Astrocyte (in vitro differentiated cells and primary cell): ENCODE measurements at places on chromosomes 1 and 21. TPM values are rescaled to one million over a fixed set of nuclear protein-coding genes. Genes with fewer than 3 reads are reported as not detected.

- no peak overlapping the region for H3K4me3 ChIP-seq
- H3K27me3 ChIP-seq, result no peaks in the 10 kb centered on the region
- H3K4me1 ChIP-seq, result peaks cover 6% of the 10 kb centered on the region
- H3K27ac ChIP-seq, result no peak overlapping the region
Observed at GRCh38 chr1:157279138-157279801, 141.1 kb upstream of the ETV3 start.

GRCh38 chr1:228446852-228447251 is 30.2 kb upstream of the TRIM17 start:
- H3K27ac ChIP-seq, result no peak overlapping the region
- no peak for DNase-seq
- H3K4me3 ChIP-seq, result no peak overlapping the region
- no peaks in the 10 kb centered on the region for H3K36me3 ChIP-seq

DNA sequence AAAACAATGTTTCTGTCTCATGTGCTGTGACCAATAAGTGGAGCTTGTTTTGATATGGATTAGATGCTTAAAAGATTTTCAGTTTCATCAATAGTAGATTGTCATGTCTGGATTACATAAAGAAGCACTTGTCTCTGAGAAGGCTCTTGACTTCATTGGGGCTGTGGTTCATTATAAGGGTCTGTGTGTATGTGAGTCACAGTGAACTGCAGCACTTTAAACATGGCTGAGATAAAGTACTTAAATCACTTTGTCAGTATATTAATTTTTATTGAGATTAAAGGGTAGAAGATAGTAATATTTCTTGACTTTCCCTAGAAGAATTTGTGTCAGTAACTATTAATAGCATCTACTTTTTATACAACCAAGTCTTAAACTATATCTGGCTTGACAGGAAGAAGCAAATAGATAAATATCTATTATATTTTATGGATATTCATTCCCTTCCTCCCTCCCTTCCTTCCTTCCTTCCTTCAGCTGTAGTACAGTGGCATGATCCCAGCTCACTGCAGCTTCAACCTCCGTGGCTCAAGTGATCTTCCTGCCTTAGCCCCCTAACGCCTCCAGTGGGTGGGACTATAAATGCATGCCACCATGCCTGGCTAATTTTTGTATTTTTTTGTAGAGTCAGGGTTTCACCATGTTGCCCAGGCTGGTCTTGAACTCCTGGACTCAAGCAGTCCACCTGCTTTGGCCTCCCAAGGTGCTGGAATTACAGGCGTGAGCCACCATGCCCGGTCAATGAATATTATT is 48.8 kb downstream of the ZFYVE9 start:
- H3K4me3 ChIP-seq, result no peak overlapping the region
- no peaks in the 10 kb centered on the region for H3K36me3 ChIP-seq
- peak; percentile 16 for DNase-seq
- no peaks in the 10 kb centered on the region for H3K27me3 ChIP-seq
- H3K27ac ChIP-seq, result no peak overlapping the region

- no peak overlapping the region for H3K27ac ChIP-seq
- H3K36me3 ChIP-seq, result no peaks in the 10 kb centered on the region
- H3K4me1 ChIP-seq, result no peaks in the 10 kb centered on the region
- no peak overlapping the region for H3K4me3 ChIP-seq
- DNase-seq, result no peak
Observed at GRCh38 chr1:91190996-91191395, 169.2 kb upstream of the ZNF644 start.

DNA sequence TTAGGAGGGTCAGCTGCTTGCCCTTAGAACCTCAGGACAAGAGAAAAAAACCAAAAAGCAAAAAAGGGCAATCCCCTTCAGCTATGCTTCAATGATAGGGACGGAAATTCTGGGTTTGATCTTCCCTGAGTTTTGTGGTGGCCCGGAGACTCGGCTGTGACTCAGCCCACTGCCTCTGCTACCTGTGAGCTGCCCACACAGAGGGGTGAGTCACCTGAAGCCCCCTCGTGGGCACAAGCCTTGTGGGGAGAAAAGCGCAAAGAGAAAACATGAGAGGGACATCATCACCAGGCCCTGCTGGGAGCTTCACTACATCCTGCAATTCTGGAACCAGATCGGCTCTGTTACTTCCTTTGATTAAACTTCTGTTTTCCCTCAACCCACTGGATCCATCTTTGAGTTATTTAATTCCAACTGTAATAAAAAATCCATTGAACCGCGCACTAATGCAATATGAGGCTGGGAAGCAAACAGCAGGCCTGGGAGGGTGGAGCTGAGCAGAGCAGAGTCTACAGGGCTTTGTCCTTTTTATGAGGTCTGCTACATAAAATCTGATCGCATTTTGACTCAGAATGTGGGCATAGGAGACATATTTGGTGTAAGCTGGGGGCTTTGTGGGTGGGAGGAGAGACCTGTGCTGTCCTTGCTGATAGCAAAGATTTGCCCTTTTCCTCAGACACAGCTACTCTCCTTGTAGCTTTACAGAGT is 58.7 kb upstream of the STUM start:
- no peak overlapping the region for H3K4me3 ChIP-seq
- H3K36me3 ChIP-seq, result no peaks in the 10 kb centered on the region
- H3K27ac ChIP-seq, result no peak overlapping the region
- H3K27me3 ChIP-seq, result peaks cover 11% of the 10 kb centered on the region
- H3K4me1 ChIP-seq, result no peaks in the 10 kb centered on the region

DNA sequence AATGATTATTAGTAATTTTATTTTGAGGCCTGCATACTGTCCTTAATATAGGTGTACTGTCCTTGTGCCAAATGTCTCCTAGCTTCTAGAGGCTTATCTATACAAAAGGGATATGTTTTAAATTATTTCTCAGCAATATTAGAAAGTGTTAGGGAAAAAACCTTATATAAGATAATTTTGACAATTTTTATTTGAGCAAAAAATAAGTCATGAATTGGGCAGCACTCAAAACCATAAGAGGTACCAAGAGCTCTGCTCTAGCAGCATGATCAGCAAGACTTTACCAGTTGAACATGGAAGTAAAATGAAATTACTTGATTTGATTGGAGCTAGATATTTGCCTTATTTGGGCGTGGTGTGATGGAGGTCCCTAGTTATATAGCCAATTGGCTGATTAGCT is 157.1 kb downstream of the PTBP2 start:
- H3K27ac ChIP-seq, result no peak overlapping the region
- H3K27me3 ChIP-seq, result no peaks in the 10 kb centered on the region
- DNase-seq, result no peak
- no peaks in the 10 kb centered on the region for H3K36me3 ChIP-seq
- no peak overlapping the region for H3K4me3 ChIP-seq
- H3K4me1 ChIP-seq, result no peaks in the 10 kb centered on the region

- no peak overlapping the region for H3K4me3 ChIP-seq
- H3K4me1 ChIP-seq, result no peaks in the 10 kb centered on the region
- H3K36me3 ChIP-seq, result no peaks in the 10 kb centered on the region
- DNase-seq, result peak; percentile 18
Observed at GRCh38 chr1:206952171-206952570, 5.9 kb upstream of the PIGR start.

GRCh38 chr1:157168015-157168414 is 29.8 kb upstream of the ETV3 start:
- H3K36me3 ChIP-seq, result no peaks in the 10 kb centered on the region
- no peak for DNase-seq
- no peak overlapping the region for H3K27ac ChIP-seq
- H3K4me3 ChIP-seq, result no peak overlapping the region
- no peaks in the 10 kb centered on the region for H3K4me1 ChIP-seq
- H3K27me3 ChIP-seq, result peaks cover 20% of the 10 kb centered on the region

DNA sequence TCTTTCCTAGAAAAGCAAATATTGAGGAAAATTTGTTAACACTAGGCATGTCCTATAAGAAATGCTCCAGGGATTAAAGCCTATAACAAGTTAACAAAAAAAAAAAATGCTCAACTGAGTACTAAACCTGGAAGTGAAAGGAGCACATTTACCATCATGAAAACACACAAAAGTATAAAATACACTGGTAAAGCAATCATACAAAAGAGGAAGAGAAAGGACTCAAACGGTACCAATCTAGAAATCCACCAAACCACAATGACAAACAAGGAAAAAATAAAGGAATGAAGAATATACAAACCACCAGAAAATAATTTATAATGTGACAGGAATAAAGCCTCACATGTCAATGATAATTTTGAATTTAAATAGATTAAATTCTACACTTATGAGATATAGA is 21.2 kb downstream of the CD1E start:
- no peak overlapping the region for H3K27ac ChIP-seq
- no peaks in the 10 kb centered on the region for H3K4me1 ChIP-seq
- no peaks in the 10 kb centered on the region for H3K27me3 ChIP-seq
- H3K36me3 ChIP-seq, result no peaks in the 10 kb centered on the region

GRCh38 chr1:24567792-24568388 is 12.0 kb downstream of the NCMAP start:
- no peaks in the 10 kb centered on the region for H3K36me3 ChIP-seq
- peaks cover 8% of the 10 kb centered on the region for H3K4me1 ChIP-seq
- no peaks in the 10 kb centered on the region for H3K27me3 ChIP-seq
- H3K4me3 ChIP-seq, result no peak overlapping the region

DNA sequence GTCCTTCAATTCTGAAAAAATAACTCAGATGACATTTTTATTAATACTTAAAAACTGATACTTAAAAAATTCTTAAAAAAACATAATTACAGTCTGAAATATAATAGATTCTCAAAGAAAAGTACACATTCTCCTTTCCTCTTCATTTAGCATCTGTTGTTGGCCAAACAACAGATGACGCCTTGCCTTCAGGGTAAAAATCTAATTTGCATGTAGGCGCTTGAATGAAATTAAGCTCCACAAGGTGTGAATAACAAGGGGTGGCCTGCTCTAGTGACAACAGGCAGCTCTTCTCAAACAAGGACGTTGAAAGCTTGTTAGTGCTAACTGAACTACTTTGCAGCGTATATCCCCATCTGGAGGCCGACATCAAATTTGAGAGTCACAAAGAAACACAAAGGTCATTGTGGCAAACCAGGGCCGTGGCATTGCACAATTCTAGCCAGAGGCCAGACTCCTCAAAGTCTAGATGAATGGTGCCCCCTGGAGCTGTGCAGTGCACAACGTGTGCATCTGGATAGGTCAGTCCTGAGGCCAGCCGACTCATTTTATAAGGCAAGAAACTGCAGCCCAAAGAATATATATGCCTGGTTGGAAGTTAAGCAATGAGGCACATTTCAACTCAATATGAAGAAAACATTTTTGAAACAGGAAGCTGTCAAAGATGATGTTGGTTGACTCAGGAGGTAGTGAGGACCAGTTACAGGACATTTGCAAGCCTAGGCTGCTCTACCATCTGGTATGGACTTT is 459.2 kb upstream of the RUNX1 start:
- H3K27ac ChIP-seq, result no peak overlapping the region
- peaks cover 12% of the 10 kb centered on the region for H3K4me1 ChIP-seq
- no peaks in the 10 kb centered on the region for H3K36me3 ChIP-seq
- no peaks in the 10 kb centered on the region for H3K27me3 ChIP-seq
- H3K4me3 ChIP-seq, result no peak overlapping the region

GRCh38 chr1:54417123-54417522 is 10.9 kb upstream of the SSBP3 start:
- no peak overlapping the region for H3K27ac ChIP-seq
- no peak for DNase-seq
- H3K27me3 ChIP-seq, result peaks cover 4% of the 10 kb centered on the region

GRCh38 chr1:166020210-166020609 is 146.6 kb downstream of the FAM78B start:
- no peak for DNase-seq
- no peak overlapping the region for H3K4me3 ChIP-seq
- H3K4me1 ChIP-seq, result no peaks in the 10 kb centered on the region
- H3K27me3 ChIP-seq, result no peaks in the 10 kb centered on the region
- H3K36me3 ChIP-seq, result no peaks in the 10 kb centered on the region
- H3K27ac ChIP-seq, result no peak overlapping the region

DNA sequence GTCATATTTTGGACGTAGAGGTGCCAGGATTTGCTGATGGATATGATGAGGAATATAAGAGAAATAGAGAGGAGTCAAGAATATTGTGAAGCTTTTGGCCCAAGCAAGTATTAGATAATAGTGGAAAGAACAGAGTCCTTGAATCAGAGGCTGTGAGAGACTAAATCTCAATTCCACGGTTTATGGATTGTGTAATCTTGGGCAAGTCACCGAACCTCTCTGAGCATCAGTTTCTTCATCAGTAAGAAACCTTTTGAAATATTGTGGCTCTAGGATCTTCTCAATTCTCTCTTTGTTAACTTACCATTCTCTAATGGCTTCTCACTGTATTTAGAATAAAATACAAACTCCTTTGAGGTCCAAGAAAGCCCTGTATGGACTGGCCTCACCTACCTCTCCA is 77.6 kb downstream of the RPS6KA1 start:
- DNase-seq, result no peak
- no peaks in the 10 kb centered on the region for H3K36me3 ChIP-seq
- peaks cover 40% of the 10 kb centered on the region for H3K27me3 ChIP-seq

DNA sequence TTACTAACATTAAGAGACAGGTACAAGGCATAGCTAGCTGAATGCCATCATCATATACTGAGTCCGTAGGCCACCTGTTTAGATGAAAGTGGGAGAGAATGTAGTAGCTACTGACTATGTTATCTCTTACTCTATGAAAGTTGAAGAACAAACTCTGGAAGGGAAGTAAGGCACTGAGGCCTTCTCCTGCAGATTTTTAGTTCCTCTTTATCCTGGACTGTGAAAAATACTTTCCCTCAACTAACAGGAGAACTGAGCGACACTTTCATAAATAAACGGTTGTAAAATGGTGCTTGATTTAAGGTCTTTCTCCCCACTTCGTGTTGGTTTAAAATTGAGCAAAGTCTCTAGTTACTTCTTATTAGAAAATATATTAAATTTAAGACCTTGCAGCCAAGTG is 101.9 kb downstream of the FNBP1L start:
- no peak for DNase-seq
- peaks cover 13% of the 10 kb centered on the region for H3K36me3 ChIP-seq
- H3K27ac ChIP-seq, result no peak overlapping the region
- H3K27me3 ChIP-seq, result no peaks in the 10 kb centered on the region
- H3K4me1 ChIP-seq, result peaks cover 18% of the 10 kb centered on the region

DNA sequence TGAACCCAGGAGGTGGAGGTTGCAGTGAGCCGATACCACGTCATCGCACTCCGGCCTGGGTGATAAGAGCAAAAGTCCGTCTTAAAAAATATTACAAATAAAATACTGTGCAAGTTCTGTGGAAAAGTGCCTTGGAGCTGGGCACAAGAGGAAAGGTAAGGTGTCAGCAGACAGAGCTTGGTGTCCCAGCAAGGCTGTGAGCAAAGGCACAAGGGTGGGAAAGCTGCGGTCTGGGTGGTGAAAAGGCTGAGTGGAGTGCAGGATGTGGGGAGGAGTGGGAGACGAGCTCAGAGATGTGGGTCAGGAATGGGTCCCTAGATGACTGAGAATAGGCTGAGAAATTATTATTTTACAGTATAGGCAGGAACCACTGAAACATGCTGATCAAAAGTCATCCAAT is 150.6 kb downstream of the RHOU start:
- H3K27me3 ChIP-seq, result peaks cover 6% of the 10 kb centered on the region
- DNase-seq, result no peak

Gene C1orf141
- total RNA-seq, result not detected in 2 replicates

Gene TMEM53
- total RNA-seq, result 5.8 and 7.3 TPM in 2 replicates

Gene LAPTM5
- total RNA-seq, result 0.77 and 0.89 TPM in 2 replicates

Gene IFI44
- total RNA-seq, result 144 and 176 TPM in 2 replicates

Gene RAP1A
- total RNA-seq, result 63.9 and 66.6 TPM in 2 replicates
